Dermis blood vessel endothelial cell (primary cell): ENCODE measurements at places on chromosomes 2 and 18. TPM values are rescaled to one million over a fixed set of nuclear protein-coding genes. Genes with fewer than 3 reads are reported as not detected.

The DPP10 gene
- not detected in 2 replicates for total RNA-seq

The CFC1 gene
- total RNA-seq: not detected in 2 replicates

The MAP2 gene
- total RNA-seq: 3.9 and 6.0 TPM in 2 replicates

- no peak for DNase-seq
These were observed 27.8 kb upstream of the CXXC1 start for GRCh38 chr18:50315100-50315871.

GRCh38 chr2:50963734-50964133, 68.2 kb downstream of the NRXN1 start:
- DNase-seq: no peak

DNA sequence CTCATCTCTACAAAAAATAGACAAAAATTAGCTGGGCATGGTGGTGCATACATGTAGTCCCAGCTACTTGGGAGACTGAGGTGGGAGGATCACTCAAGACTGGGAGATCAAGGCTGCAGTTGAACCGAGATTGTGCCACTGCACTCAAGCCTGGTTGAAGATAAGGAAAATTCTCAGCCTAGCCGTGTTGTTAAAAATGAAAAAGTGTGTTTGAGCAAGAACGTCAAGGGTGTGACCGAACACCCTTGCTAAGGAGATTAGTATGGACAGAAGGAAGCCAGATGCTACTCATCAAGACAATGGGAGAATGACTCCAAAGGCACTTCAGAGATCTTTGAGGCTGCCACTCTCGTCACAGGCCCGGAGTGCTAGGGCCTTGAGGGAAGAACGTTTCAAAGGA, 70.0 kb upstream of the NDUFV2 start:
- no peak for DNase-seq

- DNase-seq: no peak
These were observed 27.7 kb downstream of the NEURL3 start for GRCh38 chr2:96477458-96477857.

GRCh38 chr2:191198271-191198670, 46.9 kb upstream of the MYO1B start:
- DNase-seq: no peak

GRCh38 chr2:181658444-181658843, 1.5 kb upstream of the CERKL start:
- DNase-seq: no peak

GRCh38 chr18:70469916-70470315, 181.1 kb downstream of the SOCS6 start:
- DNase-seq: no peak

- no peak for DNase-seq
These were observed 114.4 kb upstream of the COPS8 start for GRCh38 chr2:236971131-236971821.

GRCh38 chr2:15829985-15830384, 110.4 kb upstream of the MYCN start:
- DNase-seq: no peak
